ENCODE measurements at places on chromosomes 1 and 21.

GRCh38 chr1:17596186-17596585 lies 56.7 kb downstream of the ARHGEF10L start:
- DNase-seq, result no peak

GRCh38 chr1:208089149-208089548 lies 155.0 kb downstream of the PLXNA2 start:
- no peak for DNase-seq

GRCh38 chr1:234927312-234927970 lies 201.2 kb downstream of the TOMM20 start:
- DNase-seq, result no peak

GRCh38 chr1:153389973-153390879 lies 647 bp downstream of the S100A8 start:
- DNase-seq, result no peak

DNA sequence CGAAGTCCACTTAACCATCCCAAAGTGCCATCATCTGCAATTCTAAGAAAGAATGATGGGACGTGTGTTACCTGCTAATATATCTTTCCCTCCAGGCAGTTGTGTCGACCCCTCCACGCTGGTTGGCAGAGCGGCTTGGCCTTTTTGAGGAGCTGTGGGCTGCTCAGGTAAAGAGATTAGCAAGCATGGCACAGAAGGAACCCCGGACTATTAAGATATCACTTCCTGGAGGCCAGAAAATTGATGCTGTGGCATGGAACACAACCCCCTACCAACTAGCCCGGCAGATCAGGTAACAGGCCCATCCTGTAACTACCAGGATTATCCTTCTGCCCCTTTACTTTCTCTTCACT lies 520 bp downstream of the TARS2 start:
- no peak for DNase-seq

GRCh38 chr1:239899747-239900146 lies 191.9 kb upstream of the FMN2 start:
- DNase-seq, result no peak

All from foreskin melanocyte (primary cell).